ENCODE measurements at places on chromosomes 16 and 17.

GRCh38 chr17:2952174-2952845, 111.1 kb downstream of the OR1D5 start:
- DNase-seq: no peak

GRCh38 chr17:8225813-8226535, 15.6 kb upstream of the AURKB start:
- peak; percentile 61 for DNase-seq

DNA sequence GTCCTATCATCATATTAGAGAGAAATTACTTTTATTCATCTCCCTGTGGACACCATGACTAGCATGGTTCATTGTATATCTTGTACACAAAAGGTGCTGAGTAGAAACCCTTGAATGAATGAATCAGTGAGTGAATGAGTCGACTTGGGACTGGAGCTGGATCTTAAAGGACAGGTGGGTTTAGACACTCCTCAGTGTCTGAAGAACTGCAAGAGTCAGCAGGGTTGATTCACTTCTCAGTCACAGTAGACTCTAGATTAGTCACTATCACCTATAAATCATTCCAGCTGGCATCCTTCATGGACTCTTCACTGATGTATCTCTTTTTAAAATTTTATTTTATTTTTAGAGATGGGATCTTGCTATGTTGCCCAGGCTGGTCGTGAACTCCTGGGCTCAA, 30.1 kb upstream of the PMFBP1 start:
- no peak for DNase-seq

DNA sequence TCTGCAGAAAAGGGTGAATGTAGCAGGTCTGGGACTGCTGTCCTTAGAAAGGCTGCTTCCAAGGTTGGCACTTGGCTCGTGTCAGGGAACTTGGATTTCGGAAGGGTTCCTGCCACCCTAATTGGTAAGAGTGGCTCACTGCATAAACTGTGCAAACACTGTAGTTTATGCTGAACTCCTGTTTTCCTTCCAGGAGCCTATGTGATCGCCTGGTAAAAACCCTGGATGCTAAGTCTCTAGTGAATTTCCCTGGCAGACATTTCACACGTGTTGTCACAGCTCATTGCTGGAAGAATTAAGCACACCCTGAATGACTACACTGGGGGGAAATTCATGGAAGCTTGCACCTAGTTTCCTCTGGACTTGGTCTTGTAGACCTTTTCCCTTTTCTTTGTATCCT, 140.1 kb downstream of the SPECC1 start:
- DNase-seq: no peak

GRCh38 chr16:87705771-87706277, 60.0 kb downstream of the KLHDC4 start:
- no peak for DNase-seq

DNA sequence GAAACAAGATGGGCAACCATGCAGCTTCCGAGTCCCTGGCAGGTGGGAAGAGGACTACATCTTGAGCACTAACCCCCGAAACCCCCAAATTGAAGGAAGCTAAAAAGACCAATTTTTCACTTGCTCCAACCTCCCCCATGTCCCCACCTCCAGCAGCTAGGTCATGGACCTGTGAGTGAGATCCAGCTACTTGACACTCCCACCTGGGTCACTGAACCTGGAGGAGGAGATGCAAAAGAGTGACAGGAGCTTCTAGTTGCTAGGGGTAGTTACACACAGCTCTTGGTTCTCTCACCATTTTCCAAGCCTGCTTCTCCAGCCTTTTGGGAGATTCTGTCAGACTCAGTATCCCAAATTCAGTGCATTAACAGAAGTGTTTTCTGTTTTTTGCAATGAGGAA, 11.2 kb downstream of the PDZD9 start:
- no peak for DNase-seq

GRCh38 chr17:38867968-38868816, 1.7 kb upstream of the LASP1 start:
- DNase-seq: no peak

GRCh38 chr17:28760601-28761562, 17.1 kb downstream of the TRAF4 start:
- DNase-seq: no peak

GRCh38 chr16:1167276-1168107, 14.6 kb downstream of the CACNA1H start:
- DNase-seq: no peak

DNA sequence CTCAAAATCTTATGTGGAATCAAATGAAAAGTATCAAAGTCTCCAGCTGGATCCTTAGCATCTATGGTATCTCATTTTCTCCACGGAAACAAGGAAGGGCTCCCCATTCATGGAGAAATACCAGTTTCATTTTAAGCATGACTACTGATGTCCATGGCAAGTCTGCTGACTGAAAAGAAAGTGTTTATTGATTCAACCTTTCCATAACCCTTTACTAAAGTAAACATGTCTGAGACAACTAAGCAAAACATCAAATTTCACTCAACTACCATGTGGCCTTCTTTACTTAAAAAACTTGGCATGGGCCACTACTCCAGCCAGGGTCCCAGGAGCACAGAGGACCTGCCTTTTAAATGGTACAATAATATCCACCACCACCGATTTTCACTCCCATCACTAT, 928.0 kb upstream of the SOX9 start:
- no peak for DNase-seq

DNA sequence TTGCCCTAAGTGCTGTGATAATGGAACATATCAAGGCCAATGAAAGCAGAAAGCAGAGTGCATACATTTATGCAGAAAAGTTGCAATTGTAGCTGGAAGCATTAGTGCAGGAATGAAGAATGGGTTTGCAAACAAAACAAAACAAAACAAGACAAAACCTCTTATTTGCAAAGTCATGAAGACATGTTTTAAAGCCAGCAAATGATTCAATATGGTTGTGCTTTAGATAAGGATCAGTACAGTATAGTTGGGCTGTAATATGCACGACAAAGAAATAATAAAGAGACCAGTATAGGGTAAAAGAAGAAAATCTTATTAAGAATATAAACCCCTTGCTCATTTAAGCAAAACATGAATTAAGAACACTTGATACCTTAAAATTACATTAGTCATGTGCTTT, 398.1 kb downstream of the KIF2B start:
- DNase-seq: no peak

DNA sequence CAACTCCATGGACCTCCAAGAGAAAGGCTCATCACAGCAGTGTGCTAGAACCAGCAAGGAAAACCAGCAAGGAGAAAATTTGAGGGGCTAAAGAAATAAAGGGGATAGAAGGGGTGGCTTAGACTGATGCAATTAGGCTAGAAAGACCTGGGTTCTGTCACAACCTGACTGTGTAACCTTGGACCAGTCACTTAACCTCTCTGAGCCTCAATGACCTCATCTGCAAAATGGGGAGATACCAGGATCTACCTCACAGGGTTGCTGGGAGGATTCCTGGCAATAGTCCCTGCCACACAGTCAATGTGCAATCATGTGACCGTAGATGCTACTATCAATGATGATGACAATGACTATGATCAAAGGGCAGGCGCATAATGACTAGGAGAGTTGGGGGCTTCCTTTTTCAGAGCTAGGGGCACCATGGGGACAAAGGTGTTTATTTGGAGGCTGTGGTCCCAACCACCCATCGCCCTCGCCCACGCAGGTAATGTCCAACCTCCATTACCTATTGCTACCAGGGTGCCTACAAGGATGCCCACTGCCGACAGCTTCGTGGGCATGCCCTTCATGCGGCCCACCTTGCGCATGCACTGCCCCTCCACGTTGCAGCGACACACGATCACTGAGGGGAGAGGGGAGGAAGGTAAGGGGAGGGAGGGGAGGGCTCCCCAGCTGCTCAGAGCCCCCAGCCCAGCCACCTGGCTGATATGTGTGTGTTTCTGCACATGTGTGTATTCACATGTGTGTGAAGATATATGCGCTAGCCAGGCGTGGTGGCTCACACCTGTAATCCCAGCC, 9.7 kb downstream of the CDH16 start:
- no peak for DNase-seq

DNA sequence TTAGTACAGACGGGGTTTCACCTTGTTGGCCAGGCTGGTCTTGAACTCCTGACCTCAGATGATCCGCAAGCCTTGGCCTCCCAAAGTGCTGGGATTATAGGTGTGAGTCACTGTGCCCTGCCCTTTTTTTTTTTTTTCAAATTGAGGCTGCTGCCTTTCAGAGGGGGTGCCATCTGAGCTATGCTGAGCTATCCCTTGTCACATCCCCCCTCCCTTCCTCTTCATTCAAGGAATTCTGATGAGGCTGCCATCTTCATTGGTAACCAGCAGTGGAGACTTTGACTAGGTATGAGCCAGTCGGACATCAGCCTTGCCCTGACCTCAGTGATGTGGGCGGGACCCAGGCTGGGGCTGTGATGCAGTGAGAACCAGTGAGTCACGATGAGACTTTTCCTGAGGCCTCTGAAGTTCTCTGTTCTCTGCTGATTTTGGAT, 24.4 kb upstream of the GPT2 start:
- DNase-seq: no peak

DNA sequence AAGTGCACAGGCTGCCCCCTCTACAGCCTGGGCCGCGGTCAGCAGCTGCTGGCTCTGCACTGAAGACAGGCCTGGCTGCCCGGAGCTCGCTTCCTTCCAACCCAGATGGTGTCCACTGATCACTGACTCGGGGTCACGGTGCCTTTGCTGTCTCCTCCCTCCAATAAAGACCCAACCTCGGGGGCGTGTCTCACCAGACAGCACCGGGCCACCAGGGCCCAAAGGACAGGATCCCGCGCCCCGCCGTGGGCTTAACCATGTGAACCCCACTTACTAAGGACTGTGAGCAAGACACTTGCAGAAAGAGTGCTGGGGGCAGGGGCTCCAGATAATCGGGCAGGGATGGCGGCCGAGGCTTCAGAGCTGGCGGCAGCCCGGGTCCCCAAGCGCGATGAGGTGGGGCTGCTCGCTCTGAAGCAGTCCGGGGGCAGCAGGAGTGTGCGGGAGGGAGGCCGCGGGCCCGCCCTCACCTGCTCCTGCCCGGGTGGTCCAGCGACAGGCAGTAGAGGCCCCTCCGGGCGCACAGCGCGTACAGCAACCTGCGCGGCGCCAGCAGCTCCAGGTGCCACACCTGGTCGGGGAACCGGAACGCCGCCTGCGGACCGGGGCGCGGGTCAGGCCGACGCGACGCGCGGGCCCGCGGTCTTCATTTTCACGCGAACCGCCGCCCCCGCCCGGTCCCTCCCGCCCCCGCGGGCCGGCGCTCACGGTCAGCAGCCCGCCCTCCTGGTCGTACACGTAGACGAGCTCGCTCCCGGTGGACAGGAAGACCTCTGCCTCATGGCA, 502 bp downstream of the FAAP100 start:
- no peak for DNase-seq

- no peak for DNase-seq
Measured at GRCh38 chr16:84867696-84868095, 47.9 kb downstream of the CRISPLD2 start.

GRCh38 chr17:78954684-78955083, 25.0 kb downstream of the LGALS3BP start:
- DNase-seq: no peak

- DNase-seq: no peak
Measured at GRCh38 chr17:19579867-19580565, 46.4 kb downstream of the SLC47A1 start.

DNA sequence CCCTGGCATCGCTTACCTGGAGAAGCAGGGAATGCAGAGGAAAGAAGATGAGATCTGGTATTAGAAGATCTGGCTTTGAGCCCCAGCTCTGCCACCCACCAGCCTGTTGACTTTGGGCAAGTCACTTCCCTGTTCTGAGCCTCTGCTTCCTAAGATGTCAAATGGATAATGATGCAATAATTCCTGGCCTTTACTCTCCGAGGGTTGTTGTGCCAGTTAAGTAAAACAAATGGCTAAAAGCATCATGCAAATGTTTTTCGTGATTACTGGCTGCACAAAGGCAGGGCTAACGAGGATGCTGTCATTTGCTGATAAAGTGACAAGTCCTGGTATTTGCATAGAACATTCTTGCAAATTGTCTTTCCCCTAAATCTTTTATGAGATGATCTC, 1.3 kb upstream of the ZNF821 start:
- no peak for DNase-seq

DNA sequence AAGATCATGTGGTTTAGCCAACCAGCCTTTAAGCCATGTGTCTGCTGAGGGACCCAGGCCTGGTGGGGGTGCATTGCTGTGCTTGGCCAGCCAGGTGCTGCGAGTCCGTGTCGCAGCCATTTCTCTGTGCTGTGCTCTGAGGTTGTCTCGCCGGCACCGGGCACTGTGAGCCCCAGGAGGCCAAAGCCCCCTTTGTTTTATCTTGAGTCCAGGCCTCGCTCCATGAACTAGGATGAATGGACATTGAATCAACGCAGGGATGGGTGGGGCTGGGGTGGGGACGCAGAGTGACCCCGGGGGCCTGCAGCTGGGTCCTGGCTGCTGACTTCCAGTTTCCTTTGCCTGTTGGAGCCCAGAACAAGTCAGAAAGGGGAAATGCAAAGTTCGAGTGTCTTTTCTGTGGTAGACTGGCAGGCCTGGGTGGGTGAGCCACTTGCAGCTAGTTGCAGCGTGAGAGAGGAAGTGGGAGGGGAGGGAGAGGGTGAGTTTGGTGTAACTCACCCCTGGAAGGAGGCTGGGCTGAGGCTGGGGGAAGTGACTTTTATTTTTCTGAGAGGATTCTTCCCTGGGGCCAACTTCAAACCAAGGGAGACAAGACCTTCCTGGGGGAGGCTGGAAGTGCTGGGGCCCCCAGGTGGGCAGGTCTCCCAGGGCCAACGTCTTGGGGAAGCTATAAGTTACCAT, 324.7 kb downstream of the SEC14L1 start:
- DNase-seq: peak; percentile 67

- no peak for DNase-seq
Measured at GRCh38 chr16:85360323-85361277, 248.3 kb upstream of the CIBAR2 start.

DNA sequence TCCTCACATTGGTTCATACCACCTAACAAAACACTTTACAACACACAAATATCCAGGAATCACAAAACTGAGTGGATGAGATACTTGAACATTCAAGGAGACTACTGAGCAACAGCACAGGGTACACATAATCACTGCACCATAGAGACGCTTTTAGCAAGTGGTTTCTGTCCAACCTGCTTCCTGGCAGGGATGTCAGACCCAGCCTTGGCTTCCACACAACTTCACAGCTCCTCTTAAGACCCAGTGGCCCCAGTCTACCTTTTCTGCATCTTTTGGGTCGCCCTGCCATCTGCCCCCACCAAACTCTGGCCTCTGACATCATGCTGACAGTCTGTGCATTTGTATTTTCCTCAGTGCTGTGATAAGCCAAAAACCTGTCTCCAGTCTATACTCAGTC, 5.9 kb upstream of the CORO6 start:
- DNase-seq: no peak
